ENCODE measurements at places on chromosomes 6 and 20.

DNA sequence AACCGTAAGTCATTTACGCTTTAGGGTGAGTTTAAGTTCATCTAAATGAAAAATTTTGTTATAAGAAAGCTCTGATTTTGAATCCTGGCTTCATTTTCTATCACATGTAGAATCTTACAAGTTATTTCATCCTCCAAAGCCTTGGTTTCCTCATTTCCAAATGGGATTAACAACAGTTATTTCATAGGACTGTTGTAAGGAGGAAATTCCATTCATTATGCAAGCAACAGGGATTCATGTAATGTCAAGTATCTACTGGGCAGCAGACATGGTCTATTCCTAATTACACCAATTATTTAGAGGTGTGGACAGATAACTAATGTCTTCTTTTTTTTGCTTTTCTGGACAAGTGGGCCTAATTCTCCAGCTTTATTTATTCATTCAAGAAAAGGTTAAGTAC is 154.0 kb downstream of the PDSS2 start:
- DNase-seq = no peak

DNA sequence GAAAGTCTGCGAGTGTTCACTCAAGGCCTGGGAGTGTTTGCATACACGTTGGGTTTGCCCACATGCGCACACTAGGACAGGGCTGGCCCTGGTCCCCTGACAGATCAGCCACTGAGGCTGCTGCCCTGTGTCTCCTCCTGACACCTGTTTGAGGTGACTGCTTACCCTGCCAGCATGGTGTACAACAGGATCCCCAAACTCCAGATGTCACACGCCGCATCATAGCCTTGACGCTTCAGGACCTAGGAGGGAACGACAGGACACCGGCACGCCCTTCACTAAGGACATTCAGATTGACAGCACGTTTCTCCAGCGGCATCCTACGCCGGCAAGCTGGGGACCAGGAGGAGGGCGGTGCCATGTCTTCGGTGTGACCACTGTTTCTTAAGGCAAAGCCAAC is 37.0 kb upstream of the MPC1 start:
- no peak for DNase-seq

- no peak for DNase-seq
Measured at GRCh38 chr6:45986746-45987274, 28.9 kb downstream of the CLIC5 start.

DNA sequence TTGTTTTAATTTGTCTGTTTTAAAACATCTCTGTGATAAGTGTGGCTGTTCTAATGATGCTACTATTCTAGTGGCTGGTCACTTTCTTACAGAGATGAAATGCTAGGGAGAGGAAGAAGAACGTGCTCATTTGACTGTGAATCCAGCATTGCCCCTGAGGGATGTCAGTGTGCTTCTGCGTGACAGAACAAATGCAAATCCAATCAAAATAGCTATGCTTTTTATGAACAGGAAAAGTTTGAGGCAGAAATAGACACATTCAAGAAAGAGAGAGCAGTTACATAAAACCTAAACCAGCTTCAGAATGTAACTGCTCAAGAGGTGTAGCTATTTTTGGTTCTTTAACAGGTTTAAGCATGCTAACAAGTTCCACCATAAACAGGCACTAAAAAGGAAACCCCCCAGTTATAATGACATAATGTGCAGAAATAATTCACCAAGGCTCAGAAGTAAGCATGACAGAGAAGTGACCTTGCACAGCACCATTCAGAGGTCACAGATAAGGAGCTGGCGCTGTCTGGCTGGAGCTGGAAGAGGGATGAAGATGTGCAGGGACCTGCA is 385.3 kb downstream of the EPM2A start:
- no peak for DNase-seq

DNA sequence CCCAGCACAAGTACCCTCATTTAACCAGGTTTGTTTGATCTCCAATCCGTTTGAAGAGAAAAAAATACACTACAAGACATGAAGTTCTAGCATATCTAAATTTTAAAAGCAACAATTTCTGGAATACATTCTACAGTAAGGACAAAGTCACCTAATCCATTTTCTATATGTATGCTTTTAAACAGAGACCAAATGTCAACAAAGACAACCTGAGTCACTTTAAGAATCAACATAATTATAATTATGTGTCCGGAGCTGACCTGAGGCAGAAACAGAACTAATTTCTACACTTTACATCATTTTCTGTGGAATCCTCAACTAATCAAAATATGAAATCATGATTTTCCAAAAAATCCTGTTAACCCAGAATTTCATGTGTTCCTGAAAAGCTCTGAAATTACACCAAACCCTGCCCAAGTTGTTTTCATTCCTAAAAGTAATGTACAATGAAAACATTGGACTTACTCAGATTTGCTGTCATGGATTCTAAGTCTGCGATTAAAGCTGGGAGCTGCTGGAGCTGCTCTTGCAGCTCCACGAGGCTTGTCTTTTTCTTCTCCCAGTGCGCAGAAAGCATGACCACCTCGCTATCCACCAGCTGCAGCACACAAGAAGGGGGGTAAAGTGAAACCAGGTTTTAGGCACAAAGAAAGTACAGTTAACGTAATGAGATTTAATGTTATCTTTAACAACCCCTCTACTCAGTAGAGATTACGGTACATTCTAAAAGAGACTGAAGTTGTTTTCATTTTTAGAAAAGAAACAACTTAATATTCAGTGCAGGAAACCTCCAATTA is 35.8 kb downstream of the DTNBP1 start:
- no peak for DNase-seq

GRCh38 chr6:119124079-119124824 is 45.8 kb upstream of the FAM184A start:
- no peak for DNase-seq

- DNase-seq = no peak
Measured at GRCh38 chr6:9224539-9224938, 789.2 kb upstream of the SLC35B3 start.

- peak; percentile 6 for DNase-seq
Measured at GRCh38 chr6:20875369-20875963, 341.2 kb downstream of the CDKAL1 start.

- no peak for DNase-seq
Measured at GRCh38 chr20:38210741-38211140, 45.7 kb upstream of the TGM2 start.

DNA sequence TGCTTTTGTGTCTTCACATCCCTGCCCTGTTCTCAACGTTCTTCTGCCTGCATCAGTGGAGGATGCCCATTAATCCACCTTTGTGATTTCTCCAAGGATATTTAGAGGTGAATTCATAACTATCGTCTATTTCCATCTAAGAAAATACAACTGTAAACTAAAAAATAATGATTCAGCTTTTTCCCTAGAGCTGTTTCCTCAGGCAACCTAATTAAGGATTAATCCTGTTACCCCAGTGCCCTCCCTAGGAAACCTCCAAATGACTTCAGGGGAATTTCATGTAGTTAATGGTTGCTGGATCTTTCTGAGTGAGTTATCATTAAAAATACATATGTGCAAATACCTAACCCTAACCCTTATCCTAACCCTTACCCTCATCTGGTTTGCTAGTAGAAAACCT is 14.6 kb upstream of the AFDN start:
- no peak for DNase-seq

DNA sequence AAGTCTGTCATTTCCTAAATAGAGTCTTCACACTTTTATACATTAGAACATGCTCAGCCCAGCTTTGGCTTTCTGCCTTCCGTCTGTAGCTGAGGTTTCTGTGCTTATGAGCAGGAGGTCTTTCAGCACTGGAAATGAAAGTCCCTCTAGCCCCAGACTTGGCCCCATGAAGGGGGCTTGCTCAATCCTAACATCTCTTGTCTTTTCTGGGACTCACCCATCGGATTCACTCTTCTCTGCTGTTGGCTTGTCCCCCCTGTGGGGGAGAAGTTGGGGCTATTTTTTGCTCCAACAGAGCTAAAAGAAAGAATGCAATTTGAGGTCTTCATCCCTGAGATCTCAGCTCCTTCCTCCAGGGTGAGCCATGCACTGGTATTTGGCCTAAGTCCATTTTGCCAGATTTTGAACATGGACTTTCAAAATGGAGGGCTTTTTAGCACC is 177.7 kb downstream of the MRPL14 start:
- no peak for DNase-seq

DNA sequence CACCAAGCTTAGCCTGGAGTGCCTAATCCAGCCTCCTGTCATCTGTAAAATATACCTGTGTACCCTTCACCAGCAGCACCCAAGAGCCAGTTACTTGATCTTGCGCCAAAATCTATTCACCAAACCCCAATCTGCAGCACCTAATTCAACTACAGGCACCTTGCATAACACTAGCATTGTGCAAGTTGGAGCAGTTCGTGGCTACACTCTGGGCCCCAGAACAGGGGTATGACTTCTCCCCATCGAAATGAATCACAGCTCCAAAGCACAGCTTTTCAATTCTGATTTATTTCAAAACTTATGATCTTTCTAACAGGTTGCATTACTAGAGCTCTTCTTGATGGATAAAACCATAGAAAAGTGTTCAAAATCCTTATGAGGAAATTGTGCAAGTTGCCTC is 100.4 kb upstream of the TCF21 start:
- no peak for DNase-seq

- no peak for DNase-seq
Measured at GRCh38 chr20:44356353-44356723, 839 bp downstream of the HNF4A start.

- no peak for DNase-seq
Measured at GRCh38 chr6:44289726-44290260, 19.5 kb downstream of the TMEM151B start.
